ENCODE measurements at places on chromosomes 7 and 10.

DNA sequence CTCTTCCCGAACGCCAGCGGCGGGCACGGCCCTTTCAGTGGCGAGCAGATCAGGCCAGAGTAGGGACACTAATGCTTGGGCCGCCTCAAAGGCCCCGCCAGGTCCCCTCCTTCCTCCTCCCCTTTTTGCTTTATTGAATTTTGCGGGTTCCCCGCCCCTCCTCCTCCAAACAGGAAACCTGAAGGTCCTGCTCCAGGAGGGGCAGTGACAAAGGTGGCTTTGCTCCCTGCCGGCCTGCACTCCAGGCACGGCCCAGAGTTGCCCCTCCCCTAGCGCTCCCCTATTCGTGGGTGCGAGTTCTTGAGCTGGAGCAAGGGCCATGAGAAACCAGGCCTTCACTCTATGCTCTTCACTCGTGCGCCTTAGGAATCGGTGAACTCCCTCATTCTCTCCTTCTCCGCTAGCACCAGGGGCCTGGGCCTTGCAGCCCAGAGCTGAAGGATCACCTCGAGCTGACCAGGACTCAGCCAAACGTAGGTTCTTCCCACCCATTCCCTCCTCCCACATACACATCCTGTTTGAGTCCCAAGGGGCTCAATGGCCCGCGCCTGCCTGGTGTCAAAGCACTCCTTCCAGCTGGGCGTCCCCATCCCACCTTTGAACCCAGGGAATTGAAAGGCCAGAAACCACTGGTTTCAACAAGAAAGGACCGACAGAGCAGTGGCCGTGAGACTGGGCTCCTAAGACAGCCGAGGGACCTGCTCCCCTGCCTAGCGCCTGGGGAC lies 619 bp upstream of the HOXA6 start:
- no peak for DNase-seq

- DNase-seq: no peak
Measured at GRCh38 chr7:102284399-102284798, 2.3 kb upstream of the SH2B2 start.

GRCh38 chr7:42344198-42344755 lies 107.3 kb upstream of the GLI3 start:
- DNase-seq: no peak

DNA sequence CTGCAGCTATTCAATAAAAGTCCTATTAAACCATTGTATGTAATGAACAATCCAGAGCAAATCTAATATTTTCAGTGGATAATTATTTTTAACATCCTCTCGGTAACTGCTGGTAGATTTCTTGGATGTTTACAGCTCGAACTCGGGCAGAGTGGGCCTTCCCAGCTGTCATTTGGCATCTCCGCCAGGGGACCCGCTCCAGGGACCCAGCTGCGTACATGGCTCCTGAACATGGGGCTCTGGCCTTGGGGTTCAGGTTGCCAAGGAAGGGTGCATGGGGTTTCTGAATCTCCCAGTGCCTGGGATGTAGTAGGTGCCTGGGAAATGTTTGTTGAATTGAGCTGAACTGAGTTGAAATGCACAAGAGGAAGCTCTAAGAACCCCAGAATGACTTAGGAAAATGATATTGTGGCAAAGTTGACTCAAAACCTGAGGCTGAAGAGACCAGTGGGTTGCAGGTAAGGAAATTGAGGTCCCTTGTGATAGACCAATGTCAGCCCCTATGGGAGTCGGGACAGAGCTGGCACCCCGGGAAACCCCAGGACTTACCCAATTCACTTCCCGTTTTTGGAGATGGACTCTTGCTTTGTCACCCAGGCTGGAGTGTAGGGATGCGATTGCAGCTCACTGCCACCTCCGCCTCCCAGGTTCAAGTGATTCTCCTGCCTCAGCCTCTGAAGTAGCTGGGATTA lies 228.4 kb downstream of the CUX1 start:
- DNase-seq: no peak

GRCh38 chr7:134709197-134709596 lies 62.5 kb downstream of the BPGM start:
- no peak for DNase-seq

- DNase-seq: no peak
Measured at GRCh38 chr10:47277352-47278151, 22.4 kb upstream of the GDF10 start.

DNA sequence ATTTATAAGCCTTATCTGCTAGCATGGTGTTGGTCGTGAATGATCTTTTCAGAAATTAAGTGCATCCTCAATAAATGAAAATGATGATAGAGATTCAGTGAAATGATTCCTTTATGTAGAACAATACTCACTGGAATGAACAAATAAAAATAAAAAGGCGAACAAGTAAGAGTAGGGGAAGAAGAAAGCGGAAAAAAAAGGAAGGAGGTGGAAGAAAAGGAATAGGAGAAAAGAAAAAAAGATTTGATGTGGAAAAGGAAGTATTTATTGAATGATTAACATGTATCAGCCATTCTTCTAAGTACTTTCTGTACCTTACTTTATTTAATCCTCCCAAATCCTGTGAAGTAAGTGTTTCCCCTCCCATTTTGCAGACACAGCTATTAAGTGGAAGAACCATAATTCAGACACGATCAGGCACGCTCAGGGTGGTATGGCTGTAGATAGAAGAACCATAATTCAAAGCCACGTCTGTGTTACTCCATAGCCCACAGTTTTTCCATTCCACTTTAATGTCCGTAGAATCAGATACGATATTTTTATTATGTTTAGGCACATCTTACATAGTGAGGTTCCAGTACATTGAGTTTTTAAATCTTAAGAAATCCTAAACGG lies 156.2 kb upstream of the LAMB4 start:
- no peak for DNase-seq

DNA sequence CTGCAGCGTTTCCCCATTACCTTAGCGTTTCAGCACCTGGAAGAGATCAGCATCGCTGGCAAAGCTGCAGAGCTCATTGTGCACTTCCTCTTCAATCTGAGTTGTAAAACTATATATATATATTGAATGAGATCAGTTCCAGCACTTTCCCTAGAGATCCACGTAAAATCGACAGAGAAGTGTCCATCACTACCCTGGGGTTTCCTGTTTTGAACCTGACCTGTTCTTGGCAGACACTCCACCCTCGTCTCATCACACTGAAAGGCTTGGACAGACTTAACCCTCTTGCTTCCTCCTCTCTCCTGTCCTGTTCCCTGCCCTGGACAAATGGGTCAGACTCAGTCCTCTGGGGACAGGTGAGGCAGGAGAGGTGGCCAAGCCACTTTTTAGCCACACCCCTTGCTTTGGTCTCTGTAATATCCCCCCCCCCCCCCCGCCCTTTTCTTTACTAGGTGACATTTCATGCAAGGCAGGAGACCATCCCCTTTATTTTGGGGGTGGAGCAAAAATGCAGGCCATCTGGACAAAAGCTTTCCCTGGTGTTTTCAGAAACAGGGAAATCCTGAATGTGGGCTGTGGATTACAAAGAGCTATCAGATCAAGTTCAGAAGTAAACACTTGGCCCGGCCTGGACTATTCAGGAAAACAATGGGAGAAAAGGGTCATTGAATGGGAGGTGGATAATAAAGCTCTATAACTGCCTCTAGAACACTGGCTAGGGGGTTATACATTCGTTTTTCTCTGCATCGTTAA lies 83.7 kb upstream of the KDM7A start:
- no peak for DNase-seq

- DNase-seq: no peak
Measured at GRCh38 chr10:1035201-1035600, 9.5 kb upstream of the IDI2 start.

DNA sequence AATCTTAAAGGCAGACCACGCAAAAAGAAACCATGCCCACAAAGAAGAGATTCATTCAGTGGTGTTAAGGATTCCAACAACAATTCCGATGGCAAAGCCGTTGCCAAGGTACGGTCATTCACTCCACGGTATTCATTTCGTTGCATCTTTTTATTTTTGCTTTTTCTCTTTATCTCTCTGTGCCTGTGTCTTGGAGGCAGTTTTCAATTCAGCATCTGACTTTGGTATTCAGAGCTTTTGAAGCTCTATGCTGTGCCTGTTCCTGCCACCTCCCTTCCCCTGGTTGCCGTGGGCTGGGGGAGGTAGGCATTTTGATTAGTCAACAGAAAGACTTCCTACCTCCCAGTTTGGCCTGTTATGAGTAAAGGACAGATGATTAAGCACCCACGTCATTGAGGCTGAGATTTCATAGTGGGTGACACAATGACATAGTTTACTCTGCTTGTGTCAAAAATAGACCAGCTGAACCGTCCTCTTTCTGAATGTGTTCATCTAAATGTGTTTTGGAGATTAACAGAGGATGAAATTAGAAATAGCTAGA lies 149.5 kb downstream of the ARID5B start:
- no peak for DNase-seq

DNA sequence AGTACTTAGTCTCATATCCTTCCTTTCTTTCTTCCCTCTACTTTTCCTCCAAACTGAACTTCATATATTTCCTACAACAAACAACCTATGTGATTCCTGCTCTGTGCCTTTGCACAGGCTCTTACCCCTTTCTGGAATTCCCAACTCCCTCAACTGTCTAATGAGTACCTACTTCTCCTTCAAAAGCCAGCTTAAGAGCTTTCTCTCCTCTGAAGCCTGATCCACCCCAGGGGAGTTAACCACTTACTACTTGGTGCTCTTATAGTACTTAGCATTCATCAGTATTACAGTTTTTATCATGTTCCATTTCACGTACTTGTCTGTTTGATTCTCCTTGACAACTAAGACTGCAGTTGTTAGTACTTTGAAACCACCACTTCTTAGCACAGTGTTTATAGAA lies 246.1 kb downstream of the LRRTM3 start:
- DNase-seq: no peak

DNA sequence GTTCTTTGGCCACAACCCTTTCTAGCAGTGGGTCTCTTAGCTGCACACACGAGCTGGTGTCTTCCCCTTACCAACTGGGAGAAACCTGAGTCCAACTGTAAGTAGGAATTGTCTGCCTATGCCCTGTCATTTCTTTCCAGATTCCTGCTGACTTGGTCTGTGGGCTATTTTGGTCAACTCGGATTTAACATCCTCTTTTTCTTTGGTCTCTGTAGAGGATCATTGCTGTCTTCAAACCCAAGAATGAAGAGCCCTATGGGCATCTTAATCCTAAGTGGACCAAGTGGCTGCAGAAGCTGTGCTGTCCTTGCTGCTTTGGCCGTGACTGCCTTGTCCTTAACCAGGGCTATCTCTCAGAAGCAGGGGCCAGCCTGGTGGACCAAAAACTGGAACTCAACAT lies 10.3 kb downstream of the PI4K2A start:
- no peak for DNase-seq

DNA sequence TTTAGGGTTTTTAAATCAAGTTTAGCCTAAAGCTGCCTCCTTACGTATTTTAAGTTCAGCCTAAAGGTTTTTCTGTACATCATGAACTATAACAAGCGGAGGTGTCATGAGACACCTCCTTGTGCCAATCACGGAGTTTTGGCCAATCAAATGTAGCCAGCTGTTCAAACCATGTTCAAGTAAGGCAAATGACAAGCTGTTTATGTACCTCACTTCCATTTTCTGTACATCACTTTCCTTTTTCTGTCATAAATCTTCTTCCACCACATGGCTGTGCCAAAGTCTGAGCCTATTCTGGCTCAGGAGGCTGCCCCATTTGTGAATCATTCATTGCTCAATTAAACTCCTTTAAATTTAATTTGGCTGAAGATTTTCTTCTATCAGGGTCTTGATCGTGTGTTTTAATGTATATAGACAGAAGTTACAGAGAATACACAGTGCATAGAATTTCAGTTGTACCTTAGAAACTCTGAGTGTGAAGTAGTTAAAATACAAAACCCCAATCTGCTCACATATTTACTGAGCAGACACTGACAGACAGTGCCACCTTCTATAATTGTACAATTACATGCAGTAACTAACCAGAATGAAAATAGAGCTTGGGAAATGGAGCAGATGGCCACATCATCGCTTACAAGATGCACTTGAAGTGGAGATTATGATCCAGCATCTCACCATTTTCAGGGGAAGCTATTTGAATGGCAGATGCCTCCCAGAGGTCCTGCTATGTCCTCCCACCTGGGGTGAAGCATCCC lies 76.9 kb upstream of the LANCL2 start:
- DNase-seq: no peak

DNA sequence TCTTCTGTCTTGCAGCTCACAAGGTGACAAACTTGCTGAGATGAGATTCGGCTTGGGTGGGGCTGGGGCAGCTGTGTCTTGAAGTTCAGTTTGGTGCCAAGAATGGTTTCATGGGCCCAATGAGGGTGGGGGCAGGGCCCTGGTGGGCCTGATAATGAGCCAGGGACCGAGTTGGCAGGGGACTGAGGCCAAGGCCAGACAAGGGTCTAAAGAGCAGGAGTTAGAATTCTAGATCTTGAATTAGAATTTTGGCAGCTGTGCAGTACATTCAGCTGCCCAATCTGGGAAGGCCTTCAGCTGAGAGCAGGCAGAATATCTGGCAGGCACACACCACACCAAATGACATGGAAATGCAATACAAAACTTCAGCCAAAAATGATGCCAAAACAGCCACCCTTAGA lies 1.5 kb upstream of the JAZF1 start:
- peak; percentile 86 for DNase-seq

DNA sequence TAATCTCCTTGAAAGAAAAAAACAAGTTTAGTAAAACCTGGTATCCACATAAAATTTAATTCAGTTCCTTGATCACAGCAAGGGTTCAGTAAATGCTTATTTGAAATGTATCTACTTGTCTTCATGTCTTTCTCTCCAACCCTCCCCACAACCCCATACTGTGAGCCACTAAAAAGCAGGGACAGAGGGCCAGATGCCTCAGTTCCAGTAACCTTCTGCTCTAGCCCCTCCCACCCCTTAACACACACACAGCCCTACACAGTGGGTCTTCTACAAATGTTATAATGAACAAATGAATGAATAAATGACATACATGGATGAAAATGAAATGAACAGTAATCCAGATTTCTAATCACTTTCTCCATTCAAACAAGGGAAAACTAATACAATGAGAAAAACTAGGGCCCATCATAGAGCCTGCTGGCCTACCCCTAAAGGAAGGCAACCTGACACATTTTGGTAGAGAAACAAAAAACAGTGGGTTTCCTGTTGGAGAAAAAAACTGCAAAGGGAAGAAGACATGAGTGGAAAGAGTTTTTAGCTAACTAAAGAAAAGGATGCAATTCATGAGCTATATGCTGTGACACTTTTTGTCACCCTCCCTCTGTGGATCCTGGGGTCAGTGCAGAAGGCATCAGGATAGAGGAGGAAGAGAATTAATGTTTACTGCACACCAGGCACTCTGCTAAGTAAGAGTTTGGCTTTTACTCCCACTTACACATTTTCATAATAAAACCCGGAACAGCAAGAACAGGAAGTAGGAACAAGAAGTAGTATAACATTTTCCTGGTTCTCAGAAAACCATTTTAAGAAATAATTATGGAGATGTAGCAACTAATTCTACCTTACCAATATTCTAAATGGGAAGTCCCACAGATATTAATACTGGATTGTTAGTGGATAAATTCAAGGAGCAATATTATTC lies 38.1 kb downstream of the ELMO1 start:
- no peak for DNase-seq

- no peak for DNase-seq
Measured at GRCh38 chr7:133355325-133355708, 102.4 kb downstream of the EXOC4 start.

Data from erythroblast (primary cell).